Stimulated activated CD4-positive, alpha-beta T cell treated with anti-CD3 and anti-CD28 coated beads, Interleukin-4, amount 100 ng/mL, for 4 hours (primary cell): ENCODE measurements at places on chromosomes 13 and 19.

- no peak for DNase-seq
Observed at GRCh38 chr19:35381318-35381717, 10.4 kb downstream of the GPR42 start.

- DNase-seq = no peak
Observed at GRCh38 chr19:30131246-30131645, 189.2 kb downstream of the URI1 start.

DNA sequence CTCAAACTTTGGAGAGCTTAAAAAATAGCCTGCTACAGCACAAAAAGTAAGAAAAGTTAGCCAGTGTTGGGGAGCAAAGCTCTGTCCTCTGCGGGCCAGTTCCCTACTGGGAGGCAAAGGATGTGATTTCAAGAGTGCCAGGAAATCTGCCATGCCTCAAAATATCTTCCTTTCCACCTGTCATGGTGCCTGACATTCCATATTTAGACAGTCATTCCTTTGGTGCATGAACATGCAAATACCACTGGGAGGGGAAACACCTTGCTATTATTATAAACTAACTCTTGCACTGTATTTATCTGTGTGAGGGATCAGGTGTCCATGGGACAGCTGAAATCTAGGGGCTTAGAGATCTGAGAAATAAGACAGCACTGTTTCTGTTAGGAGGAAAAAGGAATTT is 10.3 kb downstream of the FREM2 start:
- DNase-seq = no peak

DNA sequence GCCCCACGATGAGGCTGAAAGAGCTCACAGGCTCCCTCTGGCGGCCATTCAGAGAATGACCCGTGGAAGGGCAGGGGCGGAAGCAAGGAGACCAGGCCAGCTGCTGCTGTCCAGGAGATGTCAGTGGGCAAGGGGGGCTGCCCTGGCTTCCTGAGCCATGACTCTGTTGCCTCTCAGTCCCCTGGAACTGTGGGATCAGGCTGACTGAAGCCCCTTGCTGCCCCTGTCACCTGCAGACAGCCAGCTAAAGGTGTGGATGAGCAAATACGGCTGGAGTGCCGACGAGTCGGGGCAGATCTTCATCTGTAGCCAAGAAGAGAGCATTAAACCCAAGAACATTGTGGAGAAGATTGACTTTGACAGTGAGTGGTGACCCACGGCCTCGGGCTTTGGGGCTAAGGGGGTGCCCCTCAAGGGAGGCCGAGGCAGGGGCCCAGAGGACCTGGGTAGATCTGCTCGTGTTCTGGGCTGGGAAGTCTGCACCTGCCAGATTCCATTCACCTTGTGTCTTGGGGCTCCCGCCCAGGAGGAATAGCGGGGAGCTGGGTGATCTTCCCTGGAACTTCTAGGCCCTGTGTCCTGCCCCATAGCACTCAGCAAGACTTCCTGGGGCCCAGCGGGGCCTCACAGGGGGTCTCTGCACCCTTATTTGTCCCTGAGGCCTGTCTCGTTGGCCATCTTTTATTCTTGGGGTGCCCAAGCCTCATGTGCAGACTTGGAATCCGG is 12.5 kb upstream of the ACTN4 start:
- peak; percentile 56 for DNase-seq

GRCh38 chr19:46073268-46073922 is 32.6 kb upstream of the IGFL4 start:
- DNase-seq = no peak

DNA sequence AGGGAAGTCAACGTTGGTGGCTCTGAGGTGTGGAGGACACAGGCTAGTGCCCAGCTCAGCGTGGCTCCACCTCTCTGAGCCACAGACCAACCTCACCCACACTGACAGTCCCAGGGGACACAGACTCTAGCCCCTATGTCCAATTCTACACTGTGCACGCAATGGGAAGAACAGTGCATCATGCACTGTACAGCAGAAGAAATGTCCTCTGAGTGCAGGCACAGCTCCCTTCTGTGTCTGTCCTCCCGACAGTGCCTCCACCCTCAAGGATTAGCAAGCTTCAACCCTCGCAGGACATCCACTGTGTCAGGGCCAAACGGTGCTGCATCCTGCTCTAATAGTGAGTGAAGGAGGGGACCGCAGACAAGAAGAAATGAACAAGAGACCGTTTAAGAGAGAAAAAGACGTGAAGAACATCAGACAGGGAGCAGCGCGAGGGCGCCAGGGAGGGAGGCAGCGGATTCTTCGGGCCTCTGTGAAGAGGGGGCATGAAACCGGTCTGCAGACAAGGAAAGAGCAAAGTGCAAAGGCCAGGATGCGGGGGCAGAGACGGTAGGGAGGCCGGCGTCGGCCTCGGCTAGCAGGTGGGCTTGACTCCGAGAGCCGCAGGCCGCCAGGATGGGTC is 681 bp downstream of the ZNF837 start:
- no peak for DNase-seq

GRCh38 chr13:110698689-110699088 is 7.2 kb downstream of the CARS2 start:
- DNase-seq = no peak

DNA sequence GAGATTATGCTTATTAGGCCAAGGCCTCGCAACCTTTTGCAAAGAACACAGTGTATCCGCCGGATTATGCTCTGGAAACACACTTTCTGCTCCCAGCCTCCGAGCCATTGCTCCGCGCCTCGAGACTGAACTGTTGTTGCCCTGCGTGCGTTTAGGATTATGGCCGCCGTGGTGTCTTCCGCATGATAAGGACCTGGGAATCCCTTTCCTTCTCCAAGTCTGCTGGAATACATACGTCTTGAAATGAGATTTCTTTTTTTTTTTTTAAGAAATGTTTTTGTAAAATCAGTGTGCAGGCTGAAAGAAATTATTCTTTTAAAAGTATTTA is 89.8 kb upstream of the SOX1 start:
- DNase-seq = no peak

- DNase-seq = no peak
Observed at GRCh38 chr13:31418186-31418585, 218.4 kb downstream of the B3GLCT start.

DNA sequence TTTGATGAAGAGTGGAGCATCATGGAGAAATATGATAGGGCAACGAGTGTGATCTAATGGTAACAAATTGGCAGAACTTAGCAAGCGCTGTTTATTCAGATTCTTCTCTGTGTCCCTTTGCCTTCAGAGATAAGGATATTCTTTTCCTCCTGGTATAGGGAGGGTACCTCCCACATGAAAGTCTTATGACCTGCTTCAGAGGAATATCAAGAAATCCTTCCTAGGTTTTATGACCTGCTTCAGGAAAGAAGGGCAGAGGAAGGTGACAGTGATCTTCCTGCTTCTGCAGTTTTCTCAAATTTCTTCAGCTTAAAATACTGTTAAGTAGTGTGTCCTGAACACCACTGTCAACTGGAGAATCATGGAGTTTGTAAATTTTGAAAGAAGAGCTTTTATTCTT is 144.3 kb downstream of the DNAJC15 start:
- no peak for DNase-seq

DNA sequence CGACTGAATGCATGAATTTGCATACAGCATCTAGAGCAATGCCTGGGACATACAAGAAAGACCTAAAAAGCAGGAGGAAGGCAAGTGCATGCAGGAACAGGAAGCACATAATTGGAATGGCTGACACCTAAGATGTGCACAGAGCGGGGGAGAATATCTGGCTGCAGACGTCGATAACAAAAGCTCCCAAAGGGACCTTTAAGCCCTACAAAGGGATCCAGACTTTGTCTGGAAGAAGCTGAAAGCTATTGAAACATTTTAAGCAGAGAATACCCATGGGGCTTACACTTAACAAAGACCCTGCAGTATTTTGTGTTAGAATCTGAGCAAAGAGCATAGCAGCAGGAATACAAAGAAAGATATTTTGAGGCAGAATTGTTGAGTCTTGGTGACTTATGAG is 107.4 kb upstream of the CLDN10 start:
- DNase-seq = no peak

- no peak for DNase-seq
Observed at GRCh38 chr13:35810321-35810720, 320.9 kb downstream of the DCLK1 start.

GRCh38 chr19:41205995-41206394 is 13.0 kb downstream of the CYP2S1 start:
- no peak for DNase-seq

DNA sequence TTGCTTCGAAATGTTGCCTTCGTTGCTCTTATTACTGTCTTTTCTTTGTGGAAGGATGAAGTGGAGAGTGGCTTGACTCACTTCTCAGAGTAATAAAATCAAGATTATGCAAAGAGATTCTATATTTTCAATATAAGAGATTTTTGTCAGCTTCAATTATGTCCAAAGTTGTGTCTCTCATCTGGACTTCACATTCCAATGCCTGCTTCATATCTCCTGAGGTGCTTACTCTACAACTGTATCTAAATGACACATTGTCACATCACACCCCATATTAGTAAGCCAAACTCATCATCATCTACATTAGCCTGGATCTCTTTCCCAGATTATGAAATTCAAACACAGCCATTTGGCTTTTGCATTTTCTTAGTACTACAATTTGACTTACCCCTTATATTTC is 409.4 kb downstream of the DACH1 start:
- DNase-seq = no peak

DNA sequence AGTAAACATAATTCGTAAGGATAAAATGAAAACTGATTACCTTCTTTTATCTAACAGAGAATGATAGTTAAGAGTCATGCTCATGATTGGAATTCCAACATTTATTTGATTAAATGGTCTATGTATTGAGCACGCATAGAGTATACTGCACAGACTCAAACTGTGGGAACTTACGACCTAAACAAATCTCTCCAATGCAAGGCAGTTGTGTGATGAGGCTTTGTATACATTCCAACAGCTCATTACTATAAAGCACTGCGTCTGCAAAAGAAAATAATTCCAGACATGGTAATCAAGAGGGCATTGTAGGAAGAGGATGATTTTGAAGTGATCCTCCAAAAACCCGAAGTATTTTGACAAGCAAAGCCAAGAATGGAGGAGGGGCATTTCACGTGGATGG is 169.5 kb downstream of the NUFIP1 start:
- no peak for DNase-seq

- no peak for DNase-seq
Observed at GRCh38 chr19:28601723-28602440, 611.1 kb downstream of the UQCRFS1 start.

GRCh38 chr19:17243211-17243829 is 2.4 kb downstream of the NR2F6 start:
- DNase-seq = no peak

GRCh38 chr19:15381864-15382263 is 2.3 kb upstream of the AKAP8 start:
- no peak for DNase-seq

DNA sequence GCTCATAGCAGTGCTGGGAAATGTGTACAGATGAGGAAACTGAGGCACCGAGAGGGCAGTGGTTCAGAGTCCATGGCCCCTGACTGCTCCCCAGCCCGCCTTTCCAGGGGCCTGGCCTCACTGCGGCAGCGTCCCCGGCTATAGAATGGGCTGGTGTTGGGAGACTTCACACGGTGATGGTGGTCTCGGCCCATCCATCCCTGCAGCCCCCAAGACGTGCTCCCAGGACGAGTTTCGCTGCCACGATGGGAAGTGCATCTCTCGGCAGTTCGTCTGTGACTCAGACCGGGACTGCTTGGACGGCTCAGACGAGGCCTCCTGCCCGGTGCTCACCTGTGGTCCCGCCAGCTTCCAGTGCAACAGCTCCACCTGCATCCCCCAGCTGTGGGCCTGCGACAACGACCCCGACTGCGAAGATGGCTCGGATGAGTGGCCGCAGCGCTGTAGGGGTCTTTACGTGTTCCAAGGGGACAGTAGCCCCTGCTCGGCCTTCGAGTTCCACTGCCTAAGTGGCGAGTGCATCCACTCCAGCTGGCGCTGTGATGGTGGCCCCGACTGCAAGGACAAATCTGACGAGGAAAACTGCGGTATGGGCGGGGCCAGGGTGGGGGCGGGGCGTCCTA is 15.9 kb downstream of the LDLR start:
- no peak for DNase-seq

- DNase-seq = no peak
Observed at GRCh38 chr13:28590461-28590860, 68.5 kb upstream of the POMP start.

GRCh38 chr19:57812226-57812625 is 2.5 kb downstream of the ZNF552 start:
- no peak for DNase-seq

GRCh38 chr13:87453244-87453643 is 217.9 kb upstream of the SLITRK5 start:
- no peak for DNase-seq

GRCh38 chr13:50745542-50746115 is 97.9 kb downstream of the DLEU7 start:
- DNase-seq = no peak

GRCh38 chr19:19366434-19367396 is 38.8 kb upstream of the GATAD2A start:
- peak; percentile 59 for DNase-seq

GRCh38 chr13:36431204-36432105 is 840 bp upstream of the CCNA1 start:
- DNase-seq = no peak

GRCh38 chr13:76797361-76797760 is 88.8 kb downstream of the KCTD12 start:
- no peak for DNase-seq

DNA sequence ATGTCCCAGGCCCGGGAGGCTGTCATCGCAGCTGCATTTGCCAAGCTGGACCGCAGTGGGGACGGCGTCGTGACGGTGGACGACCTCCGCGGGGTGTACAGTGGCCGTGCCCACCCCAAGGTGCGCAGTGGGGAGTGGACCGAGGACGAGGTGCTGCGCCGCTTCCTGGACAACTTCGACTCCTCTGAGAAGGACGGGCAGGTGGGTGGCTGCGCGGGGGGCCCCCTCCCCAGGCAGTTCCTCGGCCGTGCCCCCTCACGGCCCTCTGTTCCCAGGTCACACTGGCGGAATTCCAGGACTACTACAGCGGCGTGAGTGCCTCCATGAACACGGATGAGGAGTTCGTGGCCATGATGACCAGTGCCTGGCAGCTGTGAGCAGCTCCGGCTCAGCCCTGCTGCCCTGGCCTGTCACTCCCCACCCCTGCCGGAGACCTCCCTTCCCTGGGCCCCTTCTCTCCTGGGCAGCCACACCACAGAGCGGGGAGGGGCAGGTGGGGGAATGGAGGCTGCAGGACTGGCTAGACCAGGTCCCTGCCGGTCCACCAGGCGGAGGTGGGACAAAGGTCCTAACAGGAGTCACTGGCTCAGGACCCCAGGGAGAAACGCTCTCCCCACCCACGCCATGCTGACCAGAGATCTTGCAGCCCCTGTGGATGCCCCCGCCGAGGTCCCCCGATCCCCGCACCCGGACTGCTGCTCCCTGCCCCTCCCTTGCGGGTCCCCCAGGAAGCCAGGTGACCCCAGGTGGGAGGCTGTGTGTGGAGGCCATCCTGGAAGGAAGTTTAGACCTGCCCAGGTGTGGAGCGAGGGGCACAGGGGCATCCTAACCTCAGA is 1.1 kb downstream of the CAPS start:
- no peak for DNase-seq

DNA sequence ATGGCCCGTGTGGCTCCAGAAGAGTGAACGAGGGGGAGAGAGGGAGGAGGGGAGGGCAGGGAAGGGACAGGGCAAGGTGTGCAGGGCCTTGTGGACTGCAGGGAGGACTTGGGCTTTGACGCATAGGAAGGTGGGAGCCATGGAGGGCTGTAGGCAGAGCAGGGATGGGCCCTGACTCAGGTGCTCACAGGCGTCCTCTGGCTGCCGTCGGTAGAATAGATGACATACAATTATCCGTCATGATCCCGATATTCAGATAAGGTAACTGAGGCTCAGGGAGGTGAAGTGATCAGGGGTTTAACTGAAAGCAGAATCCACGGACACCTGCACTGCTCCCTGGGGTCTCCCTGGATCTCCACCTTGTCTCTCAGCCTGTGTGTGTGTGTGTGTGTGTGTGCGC is 3.4 kb downstream of the C3 start:
- DNase-seq = no peak

- no peak for DNase-seq
Observed at GRCh38 chr19:16822648-16823047, 6.5 kb upstream of the SIN3B start.
